Stimulated activated CD8-positive, alpha-beta memory T cell treated with anti-CD3 and anti-CD28 coated beads, Interleukin-2, amount 100 ng/mL, for 48 hours (primary cell): ENCODE measurements at places on chromosomes 16 and 17.

DNA sequence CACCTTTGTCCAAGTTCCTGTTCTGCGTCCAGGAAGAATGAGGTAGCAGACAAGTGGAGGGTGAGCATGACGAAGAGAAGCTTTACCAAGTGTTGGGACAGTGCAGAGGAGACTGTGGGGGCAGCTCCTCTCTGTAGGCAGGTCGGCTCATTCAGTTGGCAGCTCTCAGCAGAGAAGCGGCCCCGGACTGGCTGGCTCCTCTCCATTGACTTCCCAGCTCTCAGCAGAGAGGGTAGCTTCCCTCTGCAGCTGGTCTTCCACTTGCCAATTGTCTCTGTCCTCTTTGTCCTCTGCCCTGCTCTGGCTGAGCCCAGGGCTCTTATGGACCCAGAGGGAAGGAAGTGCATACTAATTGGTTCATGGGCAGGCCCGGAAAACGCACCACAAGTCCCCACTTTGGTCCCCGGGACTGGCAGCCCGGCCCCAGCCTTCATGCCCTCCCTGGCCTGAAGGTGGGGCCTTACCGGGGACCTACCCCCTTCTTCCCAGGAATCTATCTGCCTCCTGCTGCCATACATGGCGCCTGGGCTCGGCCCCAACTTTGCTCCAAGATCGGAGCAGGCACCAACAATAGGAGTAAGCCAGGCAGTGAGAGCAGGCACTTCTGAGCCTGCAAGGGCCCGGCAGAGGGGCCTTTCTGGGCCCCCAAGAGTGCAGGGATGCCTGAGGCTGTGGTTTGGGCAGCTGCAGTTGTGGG lies 10.1 kb downstream of the KCTD5 start:
- no peak for DNase-seq

DNA sequence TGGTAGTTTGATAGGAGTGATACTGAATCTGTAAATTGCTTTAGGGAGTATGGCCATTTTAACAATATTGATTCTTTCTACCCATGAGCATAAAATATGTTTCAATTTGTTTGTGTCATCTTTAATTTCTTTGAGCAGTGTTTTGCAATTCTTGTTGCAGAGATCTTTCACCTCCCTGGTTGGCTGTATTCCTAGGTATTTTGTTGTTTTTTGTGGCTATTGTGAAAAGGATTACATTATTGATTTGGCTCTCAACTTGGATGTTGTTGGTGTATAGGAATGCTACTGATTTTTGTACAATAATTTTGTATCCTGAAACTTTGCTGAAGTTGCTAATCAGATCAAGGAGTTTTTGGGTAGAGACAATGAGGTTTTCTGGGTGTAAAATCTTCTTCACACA lies 3.2 kb downstream of the KRTAP9-9 start:
- DNase-seq = no peak

DNA sequence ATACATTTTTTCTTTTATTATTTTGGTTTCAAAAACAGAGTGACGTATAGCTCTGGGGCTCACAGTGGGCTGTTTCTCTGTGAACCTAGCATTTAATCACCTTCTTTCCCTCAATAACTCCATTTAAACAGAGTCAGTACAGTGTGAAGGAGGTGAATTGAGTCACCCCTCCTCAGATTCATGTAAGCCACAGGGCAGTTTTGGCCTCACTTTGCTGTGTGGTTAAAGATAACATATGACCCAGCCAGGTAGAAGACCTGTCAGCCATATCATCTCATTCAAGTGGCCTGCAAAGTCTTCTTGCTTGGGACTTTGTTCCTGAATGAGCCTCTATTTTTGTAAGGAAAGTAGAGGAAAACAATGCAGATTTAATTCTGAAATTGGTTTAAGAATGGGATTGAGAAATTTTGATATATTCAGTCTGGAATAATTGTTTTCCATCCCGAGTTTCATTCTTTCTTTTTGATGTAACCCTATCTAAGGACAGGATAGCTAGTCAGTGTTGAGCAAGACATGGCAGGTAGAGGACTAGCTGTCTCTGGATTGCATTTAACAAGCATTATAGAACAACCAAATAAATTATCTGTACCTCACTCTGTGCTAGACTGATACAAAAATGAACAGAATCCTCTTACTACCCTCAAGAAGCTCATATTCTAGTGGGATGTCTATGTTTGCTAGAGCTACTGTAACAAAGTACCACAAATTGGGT lies 13.1 kb downstream of the MAP2K6 start:
- DNase-seq = no peak

GRCh38 chr17:13273806-13274205 lies 256.0 kb upstream of the ELAC2 start:
- DNase-seq = no peak

DNA sequence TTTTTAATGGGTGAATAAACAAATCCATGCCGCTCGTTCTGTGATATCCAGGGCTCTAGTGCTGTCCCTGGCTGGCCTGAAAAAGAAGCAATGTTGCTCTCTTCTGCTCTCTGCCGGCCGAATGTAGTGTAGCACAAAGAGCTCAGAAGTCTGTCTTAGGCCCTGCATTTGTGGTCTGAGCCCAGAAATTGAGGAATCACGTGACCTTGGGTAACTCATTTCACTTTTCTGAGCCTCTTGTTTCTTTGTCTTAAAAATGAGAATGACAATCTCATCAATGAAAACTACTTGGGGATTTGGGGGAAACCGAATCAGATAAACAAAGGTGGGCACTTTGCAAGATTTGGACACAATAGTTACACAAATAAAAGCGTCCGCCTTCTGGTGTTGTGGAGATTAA lies 381.6 kb upstream of the ASIC2 start:
- peak; percentile 18 for DNase-seq

- peak; percentile 1 for DNase-seq
Measured at GRCh38 chr16:78503602-78504001, 404.1 kb downstream of the WWOX start.

- no peak for DNase-seq
Measured at GRCh38 chr17:880443-881269, 98.5 kb downstream of the MRM3 start.

GRCh38 chr16:27822996-27823395 lies 240.5 kb downstream of the GSG1L start:
- DNase-seq = no peak

- peak; percentile 75 for DNase-seq
Measured at GRCh38 chr16:31354394-31355291, at the start of gene ITGAX. Gene ITGAX, plus strand, starts transcription at chr16:31355176. Its CDS starts 79 bp downstream, at chr16:31355255.

GRCh38 chr17:78414178-78415162 lies 36.0 kb downstream of the PGS1 start:
- DNase-seq = peak; percentile 29

GRCh38 chr17:7217113-7217987 lies 2.3 kb downstream of the DLG4 start:
- DNase-seq = no peak

GRCh38 chr16:30527635-30528178 lies 1.3 kb upstream of the ZNF768 start:
- no peak for DNase-seq

DNA sequence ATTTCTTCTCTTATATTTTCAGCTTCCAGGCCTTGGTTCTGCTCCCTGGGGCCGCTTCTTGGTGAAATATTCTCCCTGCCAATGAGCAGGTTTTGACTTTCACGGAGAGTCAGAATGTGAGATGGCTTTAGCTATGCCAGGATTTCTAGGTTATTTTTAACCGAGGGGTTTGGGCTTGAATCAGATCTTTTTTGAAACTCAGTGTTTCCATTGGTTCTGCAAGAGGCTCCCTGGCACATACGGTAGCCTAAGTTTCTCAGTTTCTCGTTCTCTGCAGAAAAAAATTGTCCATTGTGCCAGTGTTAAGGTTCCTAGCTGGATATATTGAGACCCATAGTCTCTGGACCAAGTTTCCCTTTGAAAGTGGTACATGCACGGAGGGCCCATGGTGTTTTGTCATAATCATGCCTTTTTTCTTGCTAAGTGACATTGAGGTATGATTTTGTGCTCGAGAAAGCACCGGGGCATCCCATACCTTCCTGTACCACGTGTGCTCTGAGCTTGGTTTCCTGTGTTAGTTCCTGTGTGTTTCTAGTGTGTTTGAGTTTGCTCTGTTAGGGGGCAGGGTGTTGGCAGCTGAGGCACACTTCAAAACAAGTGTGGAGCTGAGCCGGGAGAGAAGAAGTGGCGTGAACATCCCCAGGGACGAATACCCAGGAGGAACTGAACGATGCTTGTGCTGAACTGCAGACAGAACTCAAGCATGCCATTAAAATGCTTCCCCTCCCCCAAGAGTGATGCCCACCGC lies 127.2 kb downstream of the HS3ST3B1 start:
- DNase-seq = peak; percentile 12

DNA sequence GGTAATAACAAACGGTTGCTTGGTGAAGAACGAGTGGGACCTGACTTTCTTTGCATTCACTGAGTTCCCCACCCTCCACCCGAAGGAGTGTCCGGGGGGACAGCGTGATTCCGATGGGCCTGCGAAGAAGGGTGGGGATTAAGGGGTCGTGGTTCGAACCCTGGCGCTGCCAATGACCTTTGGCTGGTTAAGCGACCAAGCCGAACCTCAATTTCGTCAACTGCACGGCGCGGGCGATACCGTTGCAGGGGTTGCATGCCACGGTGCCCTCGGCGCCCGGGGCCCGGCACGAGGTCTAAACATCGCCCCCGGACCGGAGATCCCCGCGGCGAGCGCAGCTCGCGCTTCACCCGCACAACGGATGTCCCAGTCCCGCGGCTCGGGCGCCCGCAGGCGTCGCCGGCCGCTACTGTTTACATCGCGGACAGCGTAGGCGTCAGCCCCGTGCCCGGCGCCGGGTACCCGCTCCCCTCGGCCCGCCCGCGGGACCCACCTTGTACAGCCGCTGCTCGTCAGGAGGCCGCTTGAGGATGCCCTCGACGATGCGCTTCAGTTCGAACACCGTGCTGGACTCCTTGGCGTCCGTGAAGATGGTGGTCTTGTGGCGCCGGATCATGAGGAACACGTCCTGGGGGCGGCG lies 460 bp downstream of the ELOB start:
- DNase-seq = no peak

GRCh38 chr16:1026057-1026783 lies 44.6 kb downstream of the SOX8 start:
- no peak for DNase-seq

DNA sequence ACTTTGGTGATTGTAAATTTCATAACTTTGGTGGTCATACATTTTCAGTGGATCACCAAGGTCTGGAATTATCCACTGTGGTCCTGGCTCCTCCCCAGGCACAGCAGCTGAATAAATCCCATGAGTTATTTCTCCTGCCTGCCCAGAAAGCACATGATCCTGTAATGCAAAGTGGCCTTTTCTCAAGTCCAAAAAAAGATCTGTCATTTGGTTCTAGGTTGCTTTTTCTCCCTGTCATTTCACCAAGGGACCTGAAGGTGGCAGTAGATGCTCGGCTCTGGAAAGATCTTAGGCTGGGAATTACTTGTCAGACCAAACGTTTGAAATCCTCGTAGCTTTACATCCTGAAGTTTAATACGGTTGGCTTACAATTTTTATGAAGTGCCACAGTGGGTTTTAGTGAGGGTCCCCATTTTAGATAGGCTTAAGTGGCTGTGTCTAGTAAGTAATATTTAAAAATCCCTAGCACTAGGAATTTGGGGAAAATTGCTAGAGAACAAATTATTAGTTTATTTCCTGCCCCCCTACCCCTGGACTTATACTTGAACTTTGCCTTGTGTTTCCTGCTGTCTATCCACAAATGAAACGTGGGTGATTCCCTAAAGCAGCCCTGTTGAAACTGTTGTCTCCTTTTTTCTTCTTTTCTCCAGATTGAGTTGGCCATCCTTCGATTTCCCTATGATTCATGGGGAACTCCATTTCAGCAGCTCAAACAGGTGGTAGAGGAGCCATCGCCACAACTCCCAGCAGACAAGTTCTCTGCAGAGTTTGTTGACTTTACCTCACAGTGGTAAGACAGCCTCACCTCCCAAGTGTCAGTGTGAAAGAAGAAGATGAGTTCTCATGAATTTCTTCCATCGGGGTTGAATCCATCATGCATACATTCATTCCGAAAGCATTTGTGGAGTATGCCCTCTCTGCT lies 111.7 kb downstream of the MAP2K6 start:
- DNase-seq = no peak

- no peak for DNase-seq
Measured at GRCh38 chr17:75983501-75984181, 4.6 kb downstream of the TEN1 start.

GRCh38 chr17:50149417-50150353 lies 792 bp downstream of the PPP1R9B start:
- no peak for DNase-seq

- no peak for DNase-seq
Measured at GRCh38 chr17:17411692-17412091, 65.1 kb upstream of the MED9 start.

- no peak for DNase-seq
Measured at GRCh38 chr16:7919782-7920181, 587.1 kb downstream of the RBFOX1 start.

- no peak for DNase-seq
Measured at GRCh38 chr16:14015033-14015432, 56.1 kb upstream of the MRTFB start.

GRCh38 chr17:6710317-6710716 lies 2.9 kb downstream of the SLC13A5 start:
- no peak for DNase-seq

DNA sequence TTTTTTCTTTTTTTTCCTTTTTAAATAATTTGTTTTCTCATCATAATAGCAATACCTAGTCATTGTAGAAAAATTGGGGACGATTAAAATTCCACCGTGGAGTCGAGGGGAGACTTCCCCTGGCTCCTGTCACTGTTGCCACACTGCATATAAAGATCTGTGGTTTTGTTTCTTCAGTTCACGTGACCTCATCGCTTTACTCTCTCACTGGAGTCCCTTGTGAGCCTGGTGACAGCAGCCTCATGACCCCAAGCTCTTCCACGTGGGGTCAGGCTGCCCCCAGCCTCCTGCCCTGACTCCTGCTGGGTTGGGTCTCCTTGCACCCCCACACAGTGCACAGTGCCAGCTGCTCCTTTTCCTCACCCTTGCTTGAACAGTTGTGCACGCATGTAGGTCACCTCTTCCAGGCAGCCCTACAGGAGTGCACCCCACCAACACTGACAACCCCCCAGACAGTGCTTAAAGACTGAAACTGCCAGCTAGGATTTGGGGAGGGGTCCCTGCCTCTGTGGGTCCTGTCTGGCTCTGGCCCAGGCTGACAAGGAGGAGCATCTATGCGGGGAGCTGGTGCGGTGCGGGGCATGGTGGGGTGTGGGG lies 7.3 kb upstream of the METRNL start:
- no peak for DNase-seq

DNA sequence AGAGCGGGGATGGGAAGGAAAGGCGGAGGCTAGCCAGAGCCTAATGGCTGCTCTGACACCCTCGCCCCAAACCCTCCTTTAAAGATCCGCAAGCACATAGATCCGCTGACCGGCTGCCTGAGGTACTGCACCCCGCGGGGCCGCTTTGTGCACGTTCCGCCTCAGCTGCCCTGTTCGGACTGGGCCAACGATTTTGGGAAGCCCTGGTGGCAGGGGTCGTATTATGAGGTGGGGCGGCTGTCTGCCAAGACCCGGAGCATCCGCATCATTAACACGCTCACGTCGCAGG lies 663 bp downstream of the CYB5D1 start:
- DNase-seq = no peak

- no peak for DNase-seq
Measured at GRCh38 chr17:34389126-34389750, 26.2 kb upstream of the CCL1 start.
